ENCODE measurements at places on chromosomes 6 and 20.

DNA sequence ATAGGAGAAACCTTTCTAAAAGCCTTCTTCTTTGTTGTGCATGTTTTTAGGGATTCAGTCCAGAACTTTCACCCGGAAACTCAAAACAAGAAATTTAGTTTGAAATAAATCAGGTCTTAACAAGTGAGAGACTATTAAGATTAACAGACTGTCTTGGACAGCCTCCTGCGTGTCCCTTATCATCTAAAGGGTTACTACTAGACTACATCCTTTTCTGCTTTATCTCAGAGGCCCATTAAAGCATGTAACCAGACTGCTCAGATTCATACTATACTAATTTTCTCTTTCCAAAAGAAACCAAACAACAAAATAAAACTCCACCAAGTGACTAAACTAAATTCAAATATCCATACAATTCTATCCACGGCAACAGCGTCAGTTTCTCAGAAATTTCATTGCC, 173.8 kb downstream of the GMPR start:
- no peak for DNase-seq

GRCh38 chr6:24963887-24964570, 28.3 kb upstream of the RIPOR2 start:
- no peak for DNase-seq

- no peak for DNase-seq
These were observed 67.4 kb downstream of the BTBD9 start for GRCh38 chr6:38572186-38572813.

GRCh38 chr20:19784511-19785172, 26.6 kb downstream of the RIN2 start:
- DNase-seq, result peak; percentile 39

GRCh38 chr6:48733581-48733980, 622.6 kb upstream of the PTCHD4 start:
- DNase-seq, result no peak

GRCh38 chr20:23374441-23374840, 12.5 kb downstream of the GZF1 start:
- DNase-seq, result no peak

- no peak for DNase-seq
These were observed 19.8 kb downstream of the SIRPD start for GRCh38 chr20:1537731-1538058.

DNA sequence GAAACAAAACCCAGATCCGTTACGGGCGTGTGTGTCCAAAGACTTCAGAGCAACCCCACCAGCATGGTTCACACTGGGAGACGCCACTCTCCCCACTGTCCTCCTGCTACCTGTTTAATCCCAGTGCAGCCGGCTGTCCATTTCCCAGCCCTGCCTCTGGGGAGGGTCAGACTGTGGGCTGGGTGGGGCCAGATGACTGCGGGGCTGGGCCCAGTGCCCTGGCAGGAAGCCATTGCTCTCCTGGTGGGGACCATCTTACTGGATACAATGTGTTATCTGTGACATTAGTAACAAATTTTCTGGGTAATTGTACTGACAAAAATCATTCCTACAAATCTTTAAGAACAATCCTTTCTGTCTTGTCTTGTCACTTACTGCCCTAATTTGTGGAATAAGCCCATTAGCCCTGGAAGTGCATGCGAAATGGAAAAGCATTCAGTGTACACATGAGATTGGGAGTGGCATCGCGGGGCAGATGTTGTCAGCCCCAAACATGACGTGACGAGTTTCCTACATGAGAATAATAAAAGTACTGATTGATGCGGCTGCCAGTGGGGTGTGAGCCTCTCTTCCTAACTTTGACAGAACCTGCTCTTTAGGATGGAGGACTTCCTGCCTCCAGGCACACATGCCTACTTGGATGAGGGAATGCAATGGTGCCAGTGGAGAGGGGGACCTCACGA, 37.9 kb upstream of the PCMTD2 start:
- DNase-seq, result no peak

DNA sequence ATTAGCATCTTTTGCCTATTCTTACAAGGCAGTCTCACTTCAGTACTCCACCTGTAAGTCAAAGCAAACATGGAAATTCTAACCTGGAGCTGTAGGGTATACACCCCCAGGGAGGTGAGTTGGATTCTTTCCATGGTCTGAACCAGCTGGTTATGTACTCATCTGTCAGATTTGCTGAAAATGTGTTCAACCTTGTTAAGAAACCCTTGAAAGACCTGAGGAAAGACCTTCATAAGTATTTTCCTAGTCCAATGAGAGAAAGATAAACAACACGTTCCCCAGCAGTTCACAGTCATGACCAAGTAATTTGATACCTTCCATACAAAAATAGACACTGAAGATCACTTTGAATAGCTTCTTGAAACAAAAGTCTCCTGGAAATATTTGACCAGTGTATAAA, 42.5 kb downstream of the ID4 start:
- DNase-seq, result no peak

GRCh38 chr20:38649275-38649891, 47.8 kb downstream of the ARHGAP40 start:
- peak; percentile 27 for DNase-seq

GRCh38 chr6:87791029-87791428, 89.0 kb upstream of the AKIRIN2 start:
- no peak for DNase-seq

GRCh38 chr6:11592294-11592906, 54.9 kb downstream of the TMEM170B start:
- DNase-seq, result no peak

DNA sequence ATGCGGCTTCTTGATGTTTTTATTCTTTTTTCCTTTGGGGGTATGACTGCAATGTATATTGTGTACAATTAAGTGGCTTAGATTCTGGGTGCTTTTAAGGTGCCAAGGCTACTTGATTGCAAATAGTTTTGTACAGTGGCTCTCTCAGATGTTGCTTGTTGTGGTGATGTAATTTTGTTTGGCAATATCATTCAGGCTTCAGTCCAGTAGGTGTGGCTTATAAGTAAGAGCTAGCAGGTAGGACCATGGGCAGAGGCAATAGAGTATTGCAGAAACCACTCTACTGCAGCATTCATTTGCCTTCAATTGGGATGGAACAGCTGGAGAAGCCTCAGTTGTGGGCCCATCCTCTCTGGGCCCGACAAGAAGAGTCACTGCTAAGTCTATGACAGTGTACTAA, 407.9 kb upstream of the MAN1A1 start:
- DNase-seq, result no peak

GRCh38 chr6:37477656-37478435, 21.8 kb downstream of the CCDC167 start:
- no peak for DNase-seq

- no peak for DNase-seq
These were observed 1315.5 kb upstream of the GJE1 start for GRCh38 chr6:140817176-140817575.

- no peak for DNase-seq
These were observed 55.5 kb downstream of the TTI1 start for GRCh38 chr20:37977786-37978185.

GRCh38 chr20:24402188-24402587, 67.2 kb upstream of the SYNDIG1 start:
- DNase-seq, result no peak

- DNase-seq, result no peak
These were observed 1.5 kb downstream of the ZCCHC3 start for GRCh38 chr20:298776-299391.

DNA sequence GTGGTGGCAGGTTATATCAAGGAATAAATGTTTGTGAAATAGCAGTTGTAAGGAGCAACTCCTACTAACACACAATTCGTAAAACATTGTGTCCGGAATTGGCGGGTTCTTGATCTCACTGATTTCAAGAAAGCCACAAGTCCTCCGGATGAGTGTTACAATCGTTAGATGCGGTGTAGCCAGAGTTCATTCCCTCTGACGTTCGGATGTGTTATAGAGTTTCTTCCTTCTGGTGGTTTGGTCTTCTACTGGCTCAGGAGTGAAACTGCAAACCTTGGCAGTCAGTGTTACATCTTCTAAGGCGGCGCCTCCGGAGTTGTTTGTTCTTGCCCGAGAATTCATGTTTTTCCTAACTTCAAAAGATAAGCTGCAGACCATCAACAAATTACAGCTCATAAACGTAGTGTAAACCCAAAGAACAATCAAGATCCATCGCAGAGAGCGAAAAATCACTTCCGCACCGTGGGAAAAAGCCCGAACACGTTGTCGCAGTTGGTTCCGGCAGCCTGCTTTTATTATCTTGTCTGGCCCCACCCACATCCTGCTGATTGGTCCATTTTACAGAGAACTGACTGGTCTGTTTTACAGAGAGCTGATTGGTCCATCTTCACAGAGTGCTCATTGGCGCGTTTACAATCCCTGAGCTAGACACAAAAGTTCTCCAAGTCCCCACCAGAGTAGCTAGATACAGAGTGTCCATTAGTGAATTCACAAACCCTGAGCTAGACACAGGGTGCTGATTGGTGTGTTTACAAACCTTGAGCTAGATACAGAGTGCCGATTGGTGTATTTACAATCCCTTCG, 58.2 kb downstream of the TRIM27 start:
- peak; percentile 13 for DNase-seq

- peak; percentile 55 for DNase-seq
These were observed at the start of gene ENPP1 for GRCh38 chr6:131807644-131808459. ENPP1 (plus strand) TSS chr6:131808020; CDS start chr6:131808036, 16 bp downstream.

DNA sequence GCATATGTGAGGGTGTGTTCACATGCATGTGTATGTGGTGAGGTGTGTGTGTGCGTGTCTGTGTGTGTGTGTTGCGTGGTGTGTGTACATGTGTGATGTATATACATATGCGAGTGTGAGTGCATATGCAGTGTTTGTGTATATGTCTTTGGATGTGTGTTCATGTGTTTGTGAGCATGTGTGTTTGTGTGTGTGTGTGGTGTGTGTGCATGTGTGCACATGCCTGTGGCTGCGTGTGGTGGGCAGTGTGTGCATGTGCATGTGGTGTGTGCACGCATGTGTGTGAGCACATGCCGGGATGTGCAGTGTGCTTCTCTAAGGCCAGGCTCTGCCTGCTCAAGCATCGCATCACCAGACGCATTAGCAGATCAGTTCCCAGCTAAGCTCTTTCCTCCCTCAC, 5.7 kb downstream of the THBS2 start:
- no peak for DNase-seq

- DNase-seq, result peak; percentile 38
These were observed 1.3 kb downstream of the VEGFA start for GRCh38 chr6:43771210-43771857.

DNA sequence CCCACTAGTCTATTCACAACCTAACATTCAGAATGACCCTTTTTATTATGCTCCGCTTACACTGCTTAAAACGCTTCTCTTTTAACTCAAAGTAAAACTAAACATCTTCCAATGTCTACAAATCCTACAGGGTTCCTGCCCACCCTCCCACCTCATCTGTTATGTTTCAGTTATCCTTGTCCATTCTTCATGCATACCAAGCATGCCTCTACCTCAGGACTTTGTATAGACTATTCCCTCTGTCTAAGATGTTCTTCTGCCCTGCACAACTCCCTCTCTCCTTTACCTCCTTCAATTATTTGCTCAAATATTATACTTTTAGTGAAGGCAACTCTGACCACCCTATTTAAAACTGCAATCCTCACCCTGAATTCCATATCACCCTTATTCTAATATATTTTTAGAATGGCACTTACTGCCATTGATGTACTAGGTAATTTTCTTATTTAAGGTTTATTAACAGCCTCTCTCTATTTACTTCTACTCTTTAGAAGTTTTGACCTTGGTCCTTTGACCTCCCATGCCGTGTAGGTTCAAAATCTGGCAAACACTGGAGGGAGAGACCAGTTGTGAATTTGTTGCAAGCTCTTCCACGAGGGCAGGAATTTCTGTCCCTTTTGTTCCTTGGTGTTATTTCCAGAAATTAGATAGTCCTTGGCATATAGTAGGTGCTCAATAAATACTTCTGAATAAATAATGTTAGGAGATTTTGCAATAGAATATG, 111.8 kb downstream of the CHD6 start:
- DNase-seq, result no peak

DNA sequence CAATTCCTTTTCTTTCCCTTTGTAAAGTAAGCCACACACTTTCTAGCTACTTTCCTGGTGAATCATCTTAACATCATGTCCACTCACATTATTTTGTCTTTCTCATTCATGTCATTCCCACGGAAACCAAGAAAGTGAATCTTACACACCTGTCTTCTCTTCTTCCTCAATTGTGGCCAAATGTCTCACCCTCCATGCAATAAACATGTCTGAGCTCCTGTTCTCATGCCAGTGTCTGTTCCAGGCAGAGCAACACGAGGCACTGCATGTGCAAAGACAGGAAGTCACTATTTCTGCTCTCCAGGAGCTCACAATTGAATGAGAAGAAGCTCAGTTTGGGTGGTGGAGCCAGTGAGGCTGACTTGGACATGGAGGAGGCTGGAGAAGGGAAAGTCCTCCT, 29.0 kb upstream of the TMEM244 start:
- no peak for DNase-seq

DNA sequence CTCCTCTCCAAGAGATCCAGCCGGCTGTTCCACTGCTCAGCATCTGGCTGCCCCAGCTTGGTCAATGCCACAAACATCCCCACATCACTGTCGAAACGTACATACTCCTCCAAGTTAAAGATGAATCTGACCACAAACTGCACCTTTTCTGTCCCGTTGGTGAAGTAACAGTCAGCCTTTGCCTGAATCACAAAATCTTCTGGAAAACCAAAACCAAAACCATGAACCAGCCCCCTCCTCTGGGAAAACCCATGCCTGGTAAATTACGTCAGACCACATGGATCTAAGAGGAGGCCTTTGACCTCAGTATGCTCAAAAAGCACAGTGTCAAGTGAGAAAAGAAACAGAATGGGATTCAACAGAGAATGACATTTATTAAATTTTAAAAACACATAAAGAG, 1.7 kb downstream of the HLA-DOB start:
- no peak for DNase-seq

- peak; percentile 30 for DNase-seq
These were observed 220.7 kb downstream of the UST start for GRCh38 chr6:148967541-148967956.

GRCh38 chr20:57398231-57398821, 7.1 kb downstream of the RBM38 start:
- DNase-seq, result no peak

- no peak for DNase-seq
These were observed 20.7 kb upstream of the TRIM27 start for GRCh38 chr6:28944412-28944865.

GRCh38 chr6:28558629-28559028, 32.9 kb downstream of the GPX5 start:
- DNase-seq, result no peak

DNA sequence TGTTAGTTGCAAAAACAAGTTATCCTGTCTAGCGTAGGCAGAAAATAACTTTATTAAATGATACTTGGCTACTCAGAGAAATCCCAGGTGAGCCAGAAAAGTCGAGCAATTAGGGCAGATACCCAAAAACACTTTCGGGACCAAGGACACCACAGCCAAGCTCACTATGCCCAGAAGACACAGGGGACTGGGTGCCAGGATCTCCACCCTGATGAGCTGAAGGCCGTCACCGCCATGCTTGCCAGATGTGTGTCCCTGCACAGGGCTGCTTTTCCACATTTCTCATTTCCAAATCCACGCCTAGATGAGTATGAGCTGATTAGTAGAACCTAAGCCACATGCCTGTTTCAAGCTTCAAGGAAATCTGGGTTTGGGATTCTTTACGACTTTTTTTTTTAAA, 214.0 kb upstream of the SMLR1 start:
- no peak for DNase-seq

GRCh38 chr6:43052842-43053544, 658 bp downstream of the CUL7 start:
- DNase-seq, result no peak

- DNase-seq, result no peak
These were observed 4.9 kb upstream of the ADA start for GRCh38 chr20:44656448-44656847.

- no peak for DNase-seq
These were observed 48.7 kb upstream of the CITED2 start for GRCh38 chr6:139423037-139423703.

Data from caudate nucleus (tissue), 63 donors.